ENCODE measurements at places on chromosomes 12 and 14.

- DNase-seq = no peak
Measured at GRCh38 chr12:5027046-5027821, 16.4 kb upstream of the KCNA5 start.

GRCh38 chr12:122860854-122861586, 25.8 kb downstream of the HIP1R start:
- no peak for DNase-seq

DNA sequence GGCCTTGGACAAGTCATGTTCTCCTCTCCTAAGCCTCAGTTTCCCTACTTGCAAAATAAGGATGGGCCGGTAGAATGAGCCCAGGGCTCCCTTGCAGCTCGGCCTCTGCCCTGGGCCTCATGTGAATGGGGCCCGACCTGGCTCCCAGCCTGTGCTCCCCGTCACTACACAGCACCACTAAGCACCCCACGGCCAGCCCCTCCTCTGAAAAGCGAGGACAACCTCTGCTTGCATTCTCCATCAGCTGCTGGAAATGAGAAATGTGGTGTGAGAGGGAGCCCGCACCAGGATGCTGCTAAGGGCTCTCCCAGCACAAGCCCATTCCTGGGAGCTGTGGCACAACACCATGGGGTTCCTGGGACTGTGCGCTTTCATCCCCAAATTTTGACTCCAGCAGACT, 10.2 kb downstream of the SLC25A47 start:
- no peak for DNase-seq

DNA sequence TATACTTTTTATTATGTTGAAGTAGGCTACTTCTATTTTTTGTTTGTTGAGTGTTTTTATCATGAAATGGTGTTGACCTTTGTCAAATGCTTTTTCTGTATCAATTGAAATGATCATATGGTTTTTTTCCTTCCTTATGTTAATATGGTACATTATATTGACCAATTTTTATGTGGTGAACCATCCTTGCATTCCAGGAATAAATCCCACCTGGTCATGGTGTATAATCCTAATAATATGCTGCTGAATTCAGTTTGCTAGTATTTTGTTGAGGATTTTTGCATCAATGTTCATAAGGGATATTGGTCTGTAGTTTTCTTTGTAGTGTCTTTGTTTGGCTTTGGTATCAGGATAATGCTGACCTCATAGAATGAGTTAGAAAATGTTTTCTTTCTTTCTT, 10.4 kb downstream of the OR5AU1 start:
- DNase-seq = no peak

DNA sequence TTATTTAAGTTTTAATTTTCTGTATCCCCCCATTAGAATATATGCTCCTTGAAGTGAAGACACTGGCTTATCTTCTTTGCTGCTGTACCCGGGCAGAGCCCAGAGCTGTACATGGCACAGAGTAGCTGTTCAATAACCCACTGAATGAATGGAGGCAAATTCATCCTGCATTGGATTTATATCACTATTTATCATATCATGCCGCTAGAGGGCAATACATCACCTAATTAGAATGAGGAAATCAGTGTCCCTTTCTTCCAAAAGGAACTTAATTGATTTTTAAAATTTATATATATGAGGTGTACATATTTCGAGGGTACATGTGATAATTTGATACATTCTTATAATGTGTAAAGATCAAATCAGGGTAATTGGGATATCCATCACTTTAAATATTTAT, 89.2 kb upstream of the TMEM260 start:
- DNase-seq = no peak

- no peak for DNase-seq
Measured at GRCh38 chr12:123767613-123768012, 5.5 kb downstream of the DNAH10 start.

DNA sequence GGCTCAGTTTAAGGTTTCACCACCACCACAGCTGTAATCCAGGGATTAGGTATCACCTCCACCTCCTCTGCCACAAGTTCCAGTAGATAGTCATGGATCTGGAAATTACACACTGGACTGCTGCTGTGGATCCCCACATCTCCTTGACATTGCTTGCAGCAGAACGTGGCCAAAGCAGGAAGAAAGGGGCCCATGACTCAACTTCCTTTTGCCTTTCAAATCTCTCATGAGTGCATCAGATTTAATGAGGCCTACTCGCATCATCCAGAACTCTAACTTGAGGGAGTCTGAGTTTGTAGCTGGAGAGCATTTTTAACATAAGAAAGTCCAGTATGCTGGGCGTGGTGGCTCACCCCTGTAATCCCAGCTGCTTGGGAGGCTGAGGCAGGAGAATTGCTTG, 29.2 kb upstream of the TMED10 start:
- no peak for DNase-seq

GRCh38 chr12:41530441-41530840, 342.3 kb downstream of the PDZRN4 start:
- DNase-seq = no peak

DNA sequence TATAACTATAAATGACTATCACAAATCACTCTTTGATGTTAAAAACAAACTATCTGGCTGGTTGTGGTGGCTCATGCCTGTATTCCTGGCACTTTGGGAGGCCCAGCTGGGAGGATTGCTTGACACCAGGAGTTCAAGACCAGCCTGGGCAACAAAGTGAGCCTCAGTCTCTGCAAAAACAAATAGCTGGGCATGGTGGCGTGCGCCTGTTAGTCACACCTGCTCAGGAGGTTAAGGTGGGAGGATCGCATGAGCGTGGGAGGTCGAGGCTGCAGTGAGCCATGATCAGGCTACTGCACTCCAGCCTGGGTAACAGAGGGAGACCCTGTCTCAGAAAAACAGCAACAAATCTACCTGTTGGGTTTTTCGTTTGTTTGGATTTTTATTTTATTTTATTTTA, 5.4 kb downstream of the TXNRD1 start:
- no peak for DNase-seq

DNA sequence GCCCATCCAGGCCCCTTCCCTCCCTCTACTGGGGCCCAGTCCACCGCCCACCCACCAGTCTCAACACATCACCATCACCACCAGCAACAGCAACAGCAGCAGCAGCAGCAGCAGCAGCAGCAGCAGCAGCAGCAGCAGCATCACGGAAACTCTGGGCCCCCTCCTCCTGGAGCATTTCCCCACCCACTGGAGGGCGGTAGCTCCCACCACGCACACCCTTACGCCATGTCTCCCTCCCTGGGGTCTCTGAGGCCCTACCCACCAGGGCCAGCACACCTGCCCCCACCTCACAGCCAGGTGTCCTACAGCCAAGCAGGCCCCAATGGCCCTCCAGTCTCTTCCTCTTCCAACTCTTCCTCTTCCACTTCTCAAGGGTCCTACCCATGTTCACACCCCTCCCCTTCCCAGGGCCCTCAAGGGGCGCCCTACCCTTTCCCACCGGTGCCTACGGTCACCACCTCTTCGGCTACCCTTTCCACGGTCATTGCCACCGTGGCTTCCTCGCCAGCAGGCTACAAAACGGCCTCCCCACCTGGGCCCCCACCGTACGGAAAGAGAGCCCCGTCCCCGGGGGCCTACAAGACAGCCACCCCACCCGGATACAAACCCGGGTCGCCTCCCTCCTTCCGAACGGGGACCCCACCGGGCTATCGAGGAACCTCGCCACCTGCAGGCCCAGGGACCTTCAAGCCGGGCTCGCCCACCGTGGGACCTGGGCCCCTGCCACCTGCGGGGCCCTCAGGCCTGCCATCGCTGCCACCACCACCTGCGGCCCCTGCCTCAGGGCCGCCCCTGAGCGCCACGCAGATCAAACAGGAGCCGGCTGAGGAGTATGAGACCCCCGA, 6.8 kb upstream of the RNU7-1 start:
- peak; percentile 62 for DNase-seq

DNA sequence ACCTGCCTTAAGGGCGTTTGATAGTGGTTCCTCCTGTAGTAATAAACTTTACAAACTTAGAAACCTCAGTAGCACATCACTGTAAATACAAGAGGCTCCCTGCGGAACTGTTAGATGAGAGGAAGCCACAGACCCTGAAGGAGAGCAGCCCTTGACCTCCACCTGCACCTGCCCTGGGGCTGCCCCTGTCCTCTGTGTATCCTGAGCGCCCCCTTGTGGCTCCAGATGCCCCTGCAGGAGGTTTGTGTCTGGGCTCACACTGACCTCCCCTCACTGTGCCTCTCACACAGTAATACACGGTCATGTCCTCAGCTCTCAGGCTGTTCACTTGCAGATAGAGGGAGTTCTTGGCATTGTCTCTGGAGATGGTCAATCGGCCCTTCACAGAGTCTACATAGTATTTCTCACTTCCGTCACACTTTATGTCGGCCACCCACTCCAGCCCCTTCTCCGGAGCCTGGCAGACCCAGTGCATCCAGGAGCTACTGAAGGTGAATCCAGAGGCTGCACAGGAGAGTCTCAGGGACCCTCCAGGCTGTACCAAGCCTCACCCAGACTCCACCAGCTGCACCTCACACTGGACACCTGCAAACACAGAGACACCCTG, 1059.8 kb downstream of the TMEM121 start:
- DNase-seq = peak; percentile 54
